Fibroblast of pulmonary artery (primary cell): ENCODE measurements at places on chromosomes 1 and 21.
A peak's percentile ranks its signal among the peaks of the same experiment; 100 is the strongest.

DNA sequence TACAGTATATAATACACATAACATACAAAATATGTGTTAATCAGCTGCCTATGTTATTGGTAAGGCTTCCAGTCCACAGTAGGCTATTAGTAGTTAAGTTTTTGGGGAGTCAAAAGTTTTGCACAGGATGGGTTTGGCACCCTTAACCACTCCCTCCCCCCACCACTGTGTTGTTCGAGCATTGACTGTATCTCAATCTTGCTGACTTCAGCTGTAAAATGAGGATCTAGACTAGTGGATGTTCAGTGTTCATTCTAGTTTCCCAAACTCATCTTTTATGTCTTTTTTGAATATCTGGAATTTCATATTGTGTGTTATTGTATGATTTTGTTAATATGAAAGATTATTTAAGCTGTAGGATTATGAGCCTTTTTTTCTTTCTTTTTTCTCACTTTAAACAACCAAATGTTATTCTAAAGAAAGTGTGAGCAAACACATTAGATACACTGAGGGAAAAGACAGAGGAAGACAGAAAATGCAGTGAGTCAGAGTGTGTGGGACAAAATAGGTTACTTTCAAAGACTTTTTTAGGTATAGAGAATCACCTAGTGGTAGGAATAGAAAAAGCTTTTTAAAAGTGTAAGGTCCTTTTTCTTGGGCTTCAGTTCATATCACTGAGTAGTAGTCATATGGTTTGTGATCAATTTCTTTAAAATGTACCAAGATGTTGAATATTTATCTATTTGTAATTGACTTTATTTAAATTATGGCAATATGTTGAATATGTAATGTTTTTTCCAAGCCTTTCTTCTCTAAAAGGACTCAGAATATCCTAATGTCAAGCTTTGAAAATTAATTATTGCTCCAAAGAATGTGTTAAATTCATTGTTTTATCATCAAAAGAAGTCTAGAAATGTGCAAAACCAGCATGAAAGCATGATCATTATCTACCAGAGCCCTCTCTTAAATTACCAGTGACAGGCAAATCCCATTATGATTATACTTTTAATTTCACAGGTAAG, 17.9 kb upstream of the CENPF start:
- peak; percentile 76 for DNase-seq

DNA sequence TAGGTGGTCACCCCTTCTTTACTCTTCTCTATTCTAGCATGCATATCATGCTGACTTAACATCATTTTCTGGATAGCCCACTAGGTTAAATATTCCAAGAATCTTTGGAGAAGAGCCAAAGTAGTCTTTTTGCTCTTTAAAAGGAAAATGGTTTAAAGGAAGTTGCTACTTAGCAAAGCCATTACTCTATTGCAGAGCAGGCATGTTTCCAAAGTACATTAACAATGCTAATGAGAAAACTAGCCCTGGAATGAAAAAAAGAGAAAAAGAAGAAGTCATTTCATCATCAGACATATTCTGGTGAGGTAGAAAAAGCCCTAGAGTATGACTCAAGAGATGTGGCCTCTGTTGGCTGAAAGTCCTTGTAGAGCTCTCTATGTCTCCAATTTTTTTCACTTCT, 74.0 kb downstream of the NUF2 start:
- no peak for DNase-seq

GRCh38 chr1:246437961-246438360, 69.1 kb downstream of the SMYD3 start:
- DNase-seq: no peak

DNA sequence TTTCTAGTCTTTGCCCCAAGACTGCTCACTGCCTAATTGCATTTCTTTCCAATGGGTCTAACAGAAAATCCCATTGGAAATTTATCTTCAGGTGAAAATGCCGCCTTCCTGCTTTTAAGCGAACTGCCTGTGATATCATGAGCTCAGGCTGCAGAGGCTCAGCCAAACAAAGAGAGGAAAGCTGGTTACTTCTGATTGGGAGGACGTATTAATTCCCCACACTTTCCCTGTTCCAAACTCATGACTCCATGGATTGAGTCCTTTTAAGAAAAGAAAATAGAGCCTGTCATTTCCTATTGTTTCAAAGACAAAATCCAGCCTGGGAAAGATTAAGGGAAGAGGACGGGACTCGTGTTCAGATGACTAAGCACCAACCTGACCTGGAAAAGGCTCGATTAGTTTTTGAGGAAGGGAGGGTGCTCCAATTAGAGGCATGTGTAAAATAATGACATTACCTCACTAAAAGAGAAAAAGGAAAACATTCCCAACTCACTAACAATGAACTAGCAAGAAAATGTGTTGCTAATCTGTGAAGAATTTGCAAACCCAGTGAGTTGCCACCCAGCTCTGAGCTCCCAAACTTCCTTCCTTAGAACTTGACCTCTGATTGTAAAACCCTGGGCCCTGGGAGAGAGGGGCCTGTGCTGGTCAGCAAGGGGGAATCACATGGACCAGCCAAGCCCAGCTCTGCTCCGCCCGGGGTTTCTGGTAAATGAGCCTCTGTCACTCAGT, 61.2 kb downstream of the TCP10L start:
- peak; percentile 96 for DNase-seq

DNA sequence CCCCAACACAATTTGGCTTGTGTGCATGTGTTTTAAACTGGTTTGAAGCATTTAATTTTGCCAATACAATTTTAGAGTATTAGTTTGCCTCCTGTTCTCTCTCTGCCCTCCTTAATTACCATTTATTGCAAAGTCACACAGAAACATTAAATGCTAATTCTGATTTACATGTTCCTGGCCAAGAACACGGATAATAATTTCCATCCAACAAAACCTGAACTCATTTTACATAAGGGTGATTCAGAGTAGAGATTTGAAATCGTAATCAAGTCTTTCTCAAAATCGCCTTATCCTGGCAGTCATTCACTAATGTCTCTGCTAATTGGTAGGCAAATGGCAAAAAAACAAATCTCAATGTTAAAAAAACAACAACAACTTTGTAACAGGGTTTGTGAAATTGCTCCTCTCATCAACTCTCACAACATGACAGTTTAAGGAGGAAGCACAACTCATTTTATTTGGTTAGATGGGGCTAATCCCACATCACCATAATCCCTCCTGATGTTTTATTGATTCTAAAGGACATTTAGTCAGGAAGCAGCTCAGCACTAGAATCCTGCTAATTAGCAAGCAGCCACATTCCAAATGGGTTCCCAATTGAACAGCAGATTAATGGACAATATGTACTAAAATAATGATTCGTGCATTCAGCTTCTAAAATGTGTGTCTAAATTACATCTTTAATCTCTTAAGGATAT, 55.9 kb downstream of the C1orf87 start:
- no peak for DNase-seq

DNA sequence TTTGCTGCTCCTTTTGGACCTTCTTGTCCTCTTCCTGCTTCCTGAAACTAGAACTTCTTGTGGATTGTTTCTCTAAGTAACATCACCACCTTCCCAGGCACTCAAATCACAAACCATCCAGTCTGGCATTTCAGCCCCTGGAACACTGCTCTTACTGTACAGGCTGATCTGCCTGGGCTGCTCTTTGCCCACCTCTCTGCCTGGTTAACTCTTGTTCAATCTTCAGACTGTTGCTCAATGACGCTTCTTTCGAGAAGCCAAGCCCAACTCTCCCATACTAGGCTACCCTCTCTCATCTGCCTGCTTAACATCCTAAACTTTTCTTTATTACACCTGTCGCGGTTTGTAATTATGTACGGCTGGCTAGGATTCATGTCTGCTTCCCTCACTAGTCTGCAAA, 657 bp downstream of the DIO1 start:
- no peak for DNase-seq
